Liver (tissue), 10 donors: ENCODE measurements at places on chromosomes 1 and 21. TPM values are rescaled to one million over a fixed set of nuclear protein-coding genes. Genes with fewer than 3 reads are reported as not detected.

GRCh38 chr1:232886271-232886670 lies 64.1 kb upstream of the NTPCR start:
- DNase-seq, result no peak

NEXN gene
- 1.0 TPM for polyA plus RNA-seq

CLDN14 gene
- 6.3 TPM for polyA plus RNA-seq

CELA2A gene
- not detected for polyA plus RNA-seq

GRCh38 chr1:91876040-91876470 lies 9.9 kb downstream of the TGFBR3 start:
- DNase-seq, result no peak
